Dermis microvascular lymphatic vessel endothelial cell (primary cell): ENCODE measurements at places on chromosomes 11 and 22. TPM values are rescaled to one million over a fixed set of nuclear protein-coding genes. Genes with fewer than 3 reads are reported as not detected.

DNA sequence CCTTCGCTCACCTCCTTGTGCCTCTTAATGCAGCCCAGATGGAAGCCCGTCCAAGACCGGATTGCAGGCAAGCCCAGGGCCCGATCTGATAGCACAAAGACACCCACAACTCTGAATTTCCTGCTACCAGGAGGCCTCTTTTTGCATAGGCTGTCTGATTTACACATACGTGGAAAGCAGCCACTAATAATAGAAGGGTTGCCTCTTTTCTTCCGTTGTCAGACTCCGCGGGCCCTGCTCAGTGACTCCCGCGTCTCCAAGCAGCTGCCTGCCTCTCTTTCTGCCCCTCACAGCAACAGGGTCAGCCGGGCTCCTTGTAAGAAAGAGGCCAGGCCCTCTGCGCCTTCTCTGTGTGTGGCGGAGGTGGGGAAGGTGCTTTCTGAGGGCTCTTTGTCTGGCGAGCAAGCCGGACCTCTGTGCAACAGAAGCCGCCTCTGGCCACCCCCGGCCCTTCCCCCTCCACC is 26.7 kb downstream of the FLI1 start:
- DNase-seq, result peak; percentile 51

DNA sequence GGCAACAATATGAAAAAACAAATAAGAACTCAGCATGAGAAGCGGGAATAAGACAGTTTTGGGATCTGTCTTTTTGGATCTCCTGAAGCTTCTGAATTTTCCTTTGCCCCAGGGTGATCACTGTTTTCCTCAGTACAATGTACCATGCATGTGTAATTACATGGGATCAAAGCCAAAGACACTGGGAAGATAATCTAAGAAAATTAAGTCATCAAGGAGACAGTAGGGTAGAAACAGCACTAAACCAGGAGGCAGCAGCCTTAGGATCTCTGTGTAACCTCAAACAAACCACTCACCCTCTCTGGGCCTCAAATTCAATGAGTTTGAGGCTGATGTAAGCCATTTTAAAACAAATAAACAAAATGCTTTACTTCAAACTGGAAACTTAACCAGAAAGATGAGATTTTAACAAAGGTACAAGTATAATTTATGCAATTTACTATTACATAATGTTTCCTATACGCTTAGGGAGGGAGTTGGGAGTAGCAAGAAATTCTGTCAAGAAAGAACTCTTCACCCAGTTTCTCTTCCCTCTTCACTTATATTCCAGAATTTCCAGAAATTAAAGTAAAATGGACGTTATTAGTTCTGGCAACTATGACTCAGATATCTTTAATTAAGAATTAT is 77.0 kb downstream of the RAB30 start:
- DNase-seq, result no peak

GRCh38 chr11:43833657-43834073 is 47.0 kb upstream of the ALKBH3 start:
- DNase-seq, result peak; percentile 65

DNA sequence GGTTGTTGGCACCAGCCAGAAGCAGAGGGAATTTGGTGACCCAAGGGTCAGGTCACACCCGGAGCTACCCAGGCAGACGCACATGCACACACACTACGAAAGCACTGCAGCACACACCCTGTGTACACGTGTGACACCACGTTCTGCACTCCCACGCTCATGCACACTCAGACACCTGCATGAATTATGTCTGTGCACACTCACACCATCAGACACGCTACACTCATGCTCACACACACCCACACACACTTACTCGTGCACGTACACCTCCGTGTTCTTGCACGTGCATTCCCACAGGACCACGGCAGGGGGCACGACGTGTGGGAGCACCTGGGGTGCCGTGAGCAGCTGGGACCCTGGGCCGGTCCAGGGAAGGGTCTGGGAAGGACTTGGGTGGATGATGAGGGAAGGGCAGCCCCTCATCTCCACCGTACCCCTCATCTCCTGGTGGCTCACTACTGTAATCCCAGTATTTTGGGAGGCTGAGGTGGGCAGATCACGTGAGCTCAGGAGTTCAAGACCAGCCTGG is 20.8 kb upstream of the GAL start:
- DNase-seq, result no peak

DNA sequence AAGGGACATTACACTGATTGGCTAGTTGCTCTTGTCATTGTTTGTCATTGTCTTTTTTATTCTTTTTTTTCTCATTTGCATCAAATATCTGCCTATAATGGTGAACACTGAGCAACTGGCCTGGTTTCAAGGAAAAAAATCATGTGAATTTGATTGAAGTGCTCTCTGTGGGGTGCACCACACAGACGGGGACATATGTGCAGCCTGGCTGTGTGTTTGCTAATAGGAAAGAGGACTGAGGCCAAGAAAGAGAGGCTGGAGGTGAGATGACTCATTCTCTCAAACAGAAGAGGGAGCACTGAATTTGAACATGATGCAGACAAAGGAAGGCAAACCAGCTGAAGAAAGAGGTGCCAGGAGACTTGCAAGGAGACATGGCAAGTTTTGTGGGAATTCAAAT is 684.9 kb upstream of the CCDC90B start:
- no peak for DNase-seq

- no peak for DNase-seq
These were observed 375.1 kb downstream of the SOX6 start for GRCh38 chr11:15981292-15981691.

The TENM4 gene
- total RNA-seq, result under 0.01 and 0.13 TPM in 2 replicates

DNA sequence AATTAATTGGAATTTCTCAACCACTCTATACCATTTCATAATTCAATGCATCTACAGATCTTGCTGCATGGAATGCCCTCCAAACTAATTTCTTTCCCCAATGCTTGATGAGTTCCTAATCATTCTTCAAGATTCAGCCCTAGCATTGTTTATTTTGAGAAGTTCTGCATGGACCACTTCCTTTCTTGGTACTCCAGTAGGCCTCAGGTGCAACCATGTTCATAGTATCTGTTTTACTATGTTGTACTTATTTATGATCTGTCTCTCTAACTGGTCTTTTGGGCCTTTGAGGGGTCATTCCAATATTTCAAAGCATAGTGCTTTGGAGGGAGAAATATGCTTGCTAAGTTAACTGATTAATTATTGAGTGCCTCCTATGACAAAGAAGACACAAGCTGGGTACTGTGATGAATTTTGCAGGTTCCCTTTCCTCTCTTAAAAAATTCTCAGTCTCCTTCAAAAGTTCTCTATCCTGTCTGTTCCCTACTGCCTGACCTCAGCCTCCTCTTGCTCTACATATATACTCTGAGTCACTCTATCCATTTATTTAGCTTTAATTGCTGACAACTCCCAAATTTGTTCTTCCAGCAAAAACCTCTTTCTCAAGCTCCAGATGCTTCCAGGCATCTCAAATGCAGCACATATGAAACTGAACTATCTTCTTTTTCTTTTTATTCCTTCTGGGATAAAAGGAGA is 9.5 kb downstream of the MRPL17 start:
- no peak for DNase-seq

DNA sequence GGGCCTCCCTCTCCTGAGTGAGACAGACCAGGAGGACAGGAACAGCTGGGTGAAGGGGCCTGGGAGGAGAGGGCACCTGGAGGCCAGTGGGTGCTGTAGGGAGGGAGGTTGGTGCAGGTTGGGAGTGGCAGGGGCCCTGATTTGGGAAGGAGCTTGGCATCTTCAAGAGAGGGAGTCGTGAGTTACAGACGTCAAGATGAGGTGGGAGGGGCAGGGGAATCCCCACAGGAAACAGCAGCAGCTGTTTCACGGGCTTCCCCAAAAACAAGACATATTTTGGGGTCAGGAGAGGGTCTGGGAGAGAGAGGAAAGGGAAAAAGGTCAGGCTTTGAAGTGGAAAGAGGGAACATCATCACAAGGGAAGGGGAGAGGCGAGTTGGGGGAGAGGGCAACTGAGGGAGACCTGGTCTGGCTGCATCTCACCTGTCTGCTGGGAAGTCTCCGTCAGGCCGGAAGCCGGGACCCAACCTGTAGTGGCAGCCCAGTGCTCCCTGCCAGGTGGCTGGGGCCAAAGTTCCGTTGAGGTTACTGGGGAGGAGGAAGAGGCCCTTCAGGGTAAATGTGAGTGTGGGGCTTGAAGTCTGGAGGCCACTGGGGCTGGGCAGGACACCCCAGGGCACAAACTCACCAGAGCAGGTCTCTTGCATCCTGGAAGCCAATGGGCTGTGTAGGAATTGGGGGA is 4.4 kb downstream of the NAALADL1 start:
- no peak for DNase-seq

The CHCHD10 gene
- 7.4 and 15.2 TPM in 2 replicates for total RNA-seq

The GLYAT gene
- not detected in 2 replicates for total RNA-seq

The A4GALT gene
- 43.8 and 70.8 TPM in 2 replicates for total RNA-seq

DNA sequence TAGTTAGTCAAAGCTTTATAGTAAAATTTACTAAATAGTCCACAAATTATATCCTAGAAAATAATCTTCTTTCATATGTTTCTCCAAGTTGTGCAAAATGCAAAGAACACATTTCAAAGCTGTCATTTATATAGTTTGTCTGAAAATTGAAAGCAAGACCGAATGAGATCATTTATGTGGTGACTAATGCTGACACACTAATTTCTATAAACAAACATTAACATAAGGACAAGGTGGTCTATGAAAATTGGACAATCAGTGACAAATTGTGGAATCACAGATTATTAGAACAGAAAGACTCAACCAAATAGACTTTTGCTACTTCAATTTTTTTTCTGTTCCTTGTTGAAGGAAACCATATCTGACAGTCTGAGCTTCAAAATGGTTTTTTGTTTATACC is 1056.1 kb downstream of the LRRC4C start:
- no peak for DNase-seq

The SYT7 gene
- total RNA-seq, result 0.25 and 0.39 TPM in 2 replicates

The EMID1 gene
- total RNA-seq, result 1.9 and 15.9 TPM in 2 replicates

- no peak for DNase-seq
These were observed 5.2 kb upstream of the ADORA2A start for GRCh38 chr22:24422102-24422665.

DNA sequence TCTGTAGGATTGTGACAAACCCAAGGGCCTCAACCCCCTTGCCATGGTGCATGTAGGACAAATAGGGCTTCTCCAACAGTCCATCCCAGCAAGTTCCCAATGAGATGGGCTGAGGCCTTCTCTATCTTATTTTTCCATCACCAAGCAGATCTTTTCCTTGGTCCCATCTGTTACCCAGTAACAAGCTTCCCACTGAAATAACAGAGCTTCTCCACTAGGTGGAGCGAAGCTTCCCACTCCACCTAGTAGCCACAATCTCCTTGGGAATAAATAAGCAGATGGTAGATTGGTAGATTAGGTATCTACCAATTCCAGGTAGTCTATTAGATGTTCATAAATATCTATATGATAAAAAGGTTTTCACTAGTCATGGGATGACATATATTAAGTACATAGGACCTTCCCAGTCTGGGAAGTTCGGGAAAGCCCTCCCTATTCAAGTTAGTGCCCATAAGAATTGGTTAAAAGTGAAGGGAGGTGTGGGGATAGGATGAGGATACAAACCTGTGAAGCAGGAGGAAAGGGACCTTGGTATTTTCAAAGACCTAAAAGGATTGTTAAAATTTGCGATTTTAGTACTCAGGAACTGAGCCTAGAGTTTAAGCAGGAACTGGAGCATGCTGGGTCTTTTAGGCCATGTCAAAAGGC is 5.9 kb upstream of the OR52L1 start:
- DNase-seq, result no peak

DNA sequence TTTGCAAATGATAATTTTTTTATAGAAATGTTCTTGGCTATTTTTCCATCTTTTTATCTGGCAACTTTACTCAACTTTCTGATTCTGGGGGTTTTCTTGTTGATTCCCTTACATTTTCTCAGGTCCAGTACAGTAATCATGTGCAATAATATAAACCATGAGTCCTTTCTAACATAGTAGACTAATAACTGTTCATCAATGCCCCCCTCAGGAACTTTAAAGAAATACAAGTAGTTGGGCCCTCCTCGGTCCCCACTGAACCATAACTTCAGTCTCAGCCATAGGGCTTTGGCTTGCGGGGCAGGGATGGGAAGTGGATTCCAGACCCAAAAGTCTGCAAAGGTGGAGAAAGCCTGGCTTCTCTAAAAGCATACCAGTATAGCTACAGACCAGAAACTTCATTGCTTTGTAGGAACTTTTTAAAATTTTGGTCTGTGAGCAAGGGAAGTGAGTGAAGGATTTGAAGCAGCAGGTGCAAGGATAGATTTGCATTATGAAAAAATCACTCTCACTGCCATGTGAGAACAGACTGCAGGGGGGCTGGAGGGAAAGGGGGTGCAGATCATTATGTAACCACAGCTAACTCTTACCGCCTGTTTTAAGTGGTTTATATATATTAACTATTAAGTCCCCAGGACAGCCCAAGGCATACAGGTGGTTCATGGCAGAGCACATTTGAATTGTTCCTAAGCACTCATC is 10.4 kb upstream of the TUB start:
- DNase-seq, result no peak

GRCh38 chr11:115561116-115561515 is 56.9 kb upstream of the CADM1 start:
- no peak for DNase-seq

The PISD gene
- 19.8 and 29.5 TPM in 2 replicates for total RNA-seq

GRCh38 chr11:3126207-3126865 is 38.8 kb downstream of the OSBPL5 start:
- DNase-seq, result peak; percentile 71
